ENCODE measurements at places on chromosomes 1 and 21.

DNA sequence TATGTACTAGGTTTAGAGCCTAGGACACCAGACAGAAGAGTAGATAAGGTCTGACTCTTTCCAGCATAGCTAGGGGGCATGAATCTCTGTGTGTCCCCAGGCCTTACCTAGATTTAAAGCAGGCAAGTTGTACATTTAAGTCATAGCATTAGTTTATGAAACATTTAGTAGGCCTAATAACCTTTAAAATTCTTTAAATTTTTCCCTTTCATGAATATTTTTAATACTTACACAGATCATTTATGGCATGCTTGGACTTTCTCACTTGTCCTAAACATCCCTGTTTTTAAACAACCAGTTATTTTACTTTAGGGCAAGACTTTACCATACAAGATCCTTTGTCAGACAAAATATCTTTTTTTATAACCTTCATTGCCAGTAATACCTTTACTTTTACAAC is 258.4 kb upstream of the ZRANB2 start:
- no peak for DNase-seq

DNA sequence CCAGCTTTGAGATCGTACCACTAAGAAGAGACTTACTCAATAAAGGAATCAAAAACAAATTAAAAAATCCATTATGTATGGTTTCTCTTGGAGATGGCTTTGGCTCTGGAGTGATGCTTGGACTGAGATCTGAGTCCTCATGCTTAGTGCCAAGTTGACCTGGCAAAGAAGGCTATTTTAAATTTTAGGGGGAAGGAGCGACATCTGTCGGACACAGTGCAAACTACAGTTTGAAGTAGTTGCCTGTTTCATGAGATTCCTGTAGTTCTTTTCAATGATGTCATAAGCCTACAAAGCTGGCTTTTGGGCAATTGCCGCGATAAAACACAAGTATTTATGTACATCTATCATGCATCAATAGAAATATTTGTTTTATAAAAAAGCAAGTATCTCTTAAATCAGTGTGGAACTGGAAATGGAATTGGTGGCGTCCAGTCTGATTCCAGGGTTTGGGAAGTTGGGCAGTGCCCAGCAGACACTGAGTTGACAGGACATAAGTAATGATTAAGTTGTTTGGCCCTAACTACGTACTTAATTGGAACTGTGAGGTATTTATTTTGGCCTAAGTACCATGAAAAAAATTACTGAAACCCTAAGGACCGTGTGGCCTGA is 50.0 kb downstream of the TBCE start:
- peak; percentile 72 for DNase-seq

DNA sequence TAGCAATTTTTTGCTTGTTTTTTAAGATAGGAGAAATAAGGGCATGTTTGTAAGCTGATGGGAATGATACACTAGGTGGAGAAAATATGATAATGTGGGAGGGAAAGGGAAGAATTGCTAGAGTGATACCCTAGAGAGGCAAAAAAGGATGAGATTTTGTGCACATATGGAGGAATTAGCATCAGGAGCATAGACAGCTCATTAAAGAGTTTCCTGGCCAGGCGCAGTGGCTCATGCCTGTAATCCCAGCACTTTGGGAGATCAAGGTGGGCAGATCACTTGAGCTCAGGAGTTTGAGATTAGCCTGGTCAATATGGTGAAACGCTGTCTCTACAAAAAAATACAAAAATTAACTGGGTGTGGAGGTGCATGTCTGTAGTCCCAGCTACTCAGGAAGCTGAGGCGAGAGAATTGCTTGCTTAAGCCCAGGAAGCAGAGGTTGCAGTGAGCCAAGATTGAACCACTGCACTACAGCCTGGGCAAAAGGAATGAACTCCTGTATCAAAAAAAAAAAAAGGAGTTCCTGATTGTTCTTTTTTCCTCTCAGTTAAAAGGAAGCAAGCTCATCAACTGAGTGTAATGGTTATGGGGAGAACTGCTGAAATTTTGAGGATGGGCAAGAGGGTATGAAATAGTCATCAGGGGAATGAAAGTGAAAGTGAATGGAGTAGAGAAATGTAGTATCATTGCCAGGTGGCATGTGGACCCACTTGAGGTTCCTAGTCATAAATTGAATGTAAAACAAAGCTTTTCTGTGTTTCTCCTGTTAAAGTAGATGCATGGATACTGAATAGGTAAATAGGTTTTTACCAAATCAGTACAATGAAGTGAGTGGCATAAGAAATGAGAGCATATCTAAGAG is 35.5 kb downstream of the SH3GLB1 start:
- DNase-seq = no peak

- DNase-seq = no peak
Measured at GRCh38 chr1:160472112-160472511, 50.9 kb downstream of the SLAMF6 start.

DNA sequence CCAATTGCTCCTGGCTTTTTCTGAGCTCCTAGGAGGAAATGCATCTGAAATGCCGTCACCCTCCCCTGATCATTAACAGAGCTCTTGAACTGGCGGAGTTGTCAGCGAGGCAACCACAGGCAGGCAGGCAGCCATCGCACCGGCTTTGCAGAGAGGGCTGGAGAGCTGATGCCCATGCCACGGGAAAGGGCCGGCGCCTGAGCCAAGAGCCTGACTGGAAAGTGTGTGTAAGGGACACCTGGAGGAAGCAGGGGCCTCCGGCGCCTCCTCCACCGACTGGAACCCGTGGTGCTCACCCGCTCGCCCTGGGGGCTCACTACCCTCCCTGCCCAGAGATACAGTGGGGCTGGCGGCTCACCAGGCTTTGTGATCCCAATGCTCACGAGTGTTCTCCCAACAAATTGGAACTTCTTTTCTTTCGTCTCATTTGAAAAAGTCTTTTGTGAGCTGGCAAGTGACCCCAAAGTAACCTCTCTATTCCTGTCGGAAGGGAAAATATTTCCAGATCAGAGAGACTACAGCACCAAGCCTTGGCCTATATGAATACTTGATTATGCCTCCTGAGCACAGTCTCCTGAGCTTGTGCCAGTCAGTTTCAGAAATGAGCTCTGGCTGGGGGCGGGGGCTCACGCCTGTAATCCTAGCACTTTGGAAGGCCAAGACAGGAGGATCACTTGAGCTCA is 97.7 kb upstream of the SLC25A33 start:
- DNase-seq = no peak

DNA sequence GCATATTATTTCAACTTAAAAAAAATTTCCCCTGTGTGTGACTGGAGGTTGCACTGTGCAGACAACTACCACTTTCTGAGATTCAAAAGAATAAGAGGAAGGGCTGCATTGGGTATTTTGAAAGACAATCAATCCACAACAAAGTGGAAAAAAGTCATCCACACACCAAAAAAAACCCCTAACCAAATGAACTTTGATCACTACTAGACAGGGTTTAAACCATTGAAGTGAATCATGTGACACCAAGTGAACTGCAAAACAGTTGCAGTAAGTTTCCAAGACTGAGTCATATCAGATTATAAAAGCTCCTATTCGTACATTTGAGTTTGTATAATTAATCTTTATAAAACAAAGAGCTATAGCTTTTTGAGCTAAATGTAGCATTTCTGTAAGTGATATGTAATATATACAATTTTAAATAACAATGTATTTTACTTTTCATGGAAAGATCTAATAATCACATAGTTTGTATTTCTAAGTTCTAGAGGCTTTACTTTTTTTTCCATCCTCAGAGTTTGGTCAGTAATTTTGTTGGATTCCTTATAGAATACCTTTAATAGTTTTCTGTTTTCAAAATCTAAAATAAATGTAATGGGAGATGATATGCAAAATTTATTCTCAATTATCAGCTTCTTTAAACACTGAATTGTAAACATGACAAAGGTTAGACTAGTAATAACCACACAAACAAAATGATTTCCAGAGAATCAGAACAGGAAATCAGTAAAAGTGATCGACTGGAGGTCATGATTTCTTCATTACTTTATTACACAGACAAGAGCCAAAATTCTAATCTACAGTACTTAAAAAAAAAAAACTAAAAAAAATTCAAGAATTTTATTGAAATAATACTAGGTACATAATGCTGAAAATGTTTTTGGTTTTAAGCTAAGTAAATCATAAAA is 50.5 kb upstream of the GFI1 start:
- DNase-seq = peak; percentile 29

DNA sequence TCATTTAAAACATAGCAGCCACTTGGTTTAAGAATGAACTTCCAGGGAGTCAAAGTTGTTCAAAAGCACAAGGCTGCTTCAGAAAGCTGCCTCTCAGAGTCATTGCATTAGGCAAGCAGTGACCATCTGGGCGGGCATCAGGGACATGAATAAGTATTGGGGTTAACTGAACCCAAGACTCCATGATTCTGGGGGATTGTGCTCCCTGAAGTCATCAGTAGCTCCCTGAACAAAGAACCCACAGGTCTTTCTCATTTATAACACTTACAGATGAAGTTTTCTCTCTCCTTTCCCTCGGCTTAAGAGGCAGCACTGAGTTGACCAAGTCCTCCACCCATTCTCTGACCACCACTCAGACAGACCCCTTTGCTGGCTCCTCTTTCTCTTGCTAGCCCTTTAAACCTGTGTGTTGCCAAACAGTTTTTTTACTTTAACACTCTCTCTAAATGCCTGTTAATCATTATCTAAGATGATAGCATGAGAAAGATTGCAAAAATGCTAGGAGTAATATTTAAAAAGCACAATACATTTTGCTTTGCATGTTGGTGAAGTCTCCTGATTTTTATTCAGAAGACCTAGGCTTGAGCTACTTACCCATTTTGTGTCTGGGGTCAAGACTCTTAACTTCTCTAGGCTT is 77.0 kb upstream of the ARHGAP29 start:
- DNase-seq = no peak

DNA sequence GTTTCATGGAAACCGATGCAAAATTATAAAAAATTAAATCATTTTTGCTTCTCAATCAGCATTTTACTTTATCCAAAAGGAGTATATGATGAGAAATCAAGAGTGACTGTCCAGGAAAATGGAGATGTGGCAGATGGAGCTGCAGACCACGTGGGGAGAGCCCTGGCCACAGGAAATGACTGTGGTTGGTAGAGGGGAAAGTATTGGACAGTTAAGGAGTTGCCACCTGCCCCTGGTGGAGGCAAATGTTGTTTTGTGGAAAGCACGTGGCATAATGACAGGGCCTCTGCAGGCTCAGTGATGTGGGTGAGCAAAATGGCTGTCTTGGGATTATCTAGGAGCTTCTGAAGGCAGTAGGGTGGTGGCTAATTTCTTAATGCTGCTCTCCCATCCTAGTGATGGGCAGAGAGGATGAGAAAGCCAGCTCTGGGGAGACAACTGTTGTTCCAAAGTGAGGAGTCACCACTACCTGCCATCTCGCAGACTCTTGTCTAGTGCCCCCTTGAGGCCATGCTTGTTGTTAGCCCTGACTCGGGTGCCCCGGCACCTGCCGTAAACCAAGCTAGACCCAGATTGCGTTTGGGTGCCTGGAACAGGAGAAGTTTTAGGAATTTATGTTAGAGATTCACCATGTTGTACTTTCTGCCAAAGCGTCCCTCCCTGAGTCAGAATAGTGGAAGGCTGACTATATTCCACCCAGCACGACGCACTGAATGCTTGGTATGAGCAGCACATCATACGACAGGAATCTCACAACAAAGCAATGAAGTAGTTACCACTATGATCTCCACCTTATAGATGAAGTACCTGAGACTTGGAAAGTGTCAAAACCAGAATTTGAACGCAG is 144.0 kb downstream of the ROR1 start:
- no peak for DNase-seq

DNA sequence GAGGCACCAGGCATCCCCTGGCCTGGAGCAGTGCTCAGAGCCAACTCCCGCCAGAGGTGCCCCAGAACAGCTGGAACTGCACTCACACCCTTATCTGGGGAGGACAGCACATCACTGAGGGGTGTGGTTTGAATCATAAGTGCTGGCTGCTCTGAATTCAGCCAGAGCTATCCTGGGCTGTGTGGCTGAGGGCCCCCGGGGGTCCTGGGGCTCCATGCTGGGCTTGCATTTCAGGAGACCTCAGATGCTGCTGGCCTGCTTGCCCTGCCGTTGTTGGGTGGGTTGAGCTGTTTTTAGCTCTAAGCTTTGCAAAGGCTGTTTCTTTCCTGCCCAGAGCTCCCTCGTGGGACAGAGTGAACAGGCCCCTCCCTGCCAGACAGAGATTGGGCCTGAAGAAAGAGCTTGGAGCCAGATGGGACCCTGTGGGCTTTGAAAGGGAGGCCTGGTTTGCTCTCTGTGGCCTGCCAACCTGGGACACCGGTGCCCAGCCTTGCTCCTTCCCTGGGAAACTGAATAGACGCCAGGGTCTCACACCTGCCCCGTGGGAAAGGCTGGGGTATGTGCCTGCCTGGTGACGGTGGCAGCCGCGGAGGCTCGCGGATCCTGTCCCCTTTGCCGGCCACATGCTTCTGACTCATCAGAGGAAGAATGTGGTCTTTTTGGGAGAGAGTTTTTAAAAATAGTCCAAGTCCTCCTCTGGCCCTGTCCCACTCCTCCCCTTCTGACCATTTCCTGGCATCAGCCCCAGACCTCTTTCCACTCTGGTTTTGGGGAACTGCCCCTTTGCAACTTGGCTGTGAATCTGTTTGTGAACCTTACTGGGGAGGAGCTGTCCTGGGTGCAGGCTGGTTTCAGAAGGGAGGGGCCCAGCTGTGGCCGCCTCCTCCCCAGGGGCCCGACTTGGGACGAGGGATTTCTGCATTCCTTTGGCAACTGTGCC is 30.0 kb downstream of the ARHGEF10L start:
- DNase-seq = no peak

GRCh38 chr1:179029321-179029759 is 3.6 kb downstream of the FAM20B start:
- DNase-seq = no peak

DNA sequence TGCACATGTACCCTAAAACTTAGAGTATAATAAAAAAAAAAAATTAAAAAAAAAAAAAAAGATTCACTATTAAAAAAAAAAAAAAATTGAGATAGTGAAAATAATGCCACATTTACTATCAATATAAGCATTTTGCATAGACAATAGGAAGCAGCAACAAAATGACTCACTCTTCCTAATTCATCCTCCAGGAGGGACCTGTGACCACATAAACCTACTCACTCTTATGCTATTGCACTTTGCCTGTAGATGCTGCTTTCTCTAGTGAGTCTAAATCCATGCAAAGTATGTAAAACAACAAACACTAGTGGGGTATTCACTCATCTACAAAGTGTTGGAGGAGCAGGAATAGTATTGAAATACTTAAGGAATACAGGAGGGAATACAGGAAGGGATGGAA is 2.9 kb downstream of the OR10J5 start:
- DNase-seq = no peak

- no peak for DNase-seq
Measured at GRCh38 chr21:33101300-33101911, 31.5 kb downstream of the OLIG1 start.

All from activated CD4-positive, alpha-beta T cell treated with anti-CD3 and anti-CD28 coated beads for 4 hours (primary cell).